T1000 (cell line): ENCODE measurements at places on chromosomes 5 and 9.

DNA sequence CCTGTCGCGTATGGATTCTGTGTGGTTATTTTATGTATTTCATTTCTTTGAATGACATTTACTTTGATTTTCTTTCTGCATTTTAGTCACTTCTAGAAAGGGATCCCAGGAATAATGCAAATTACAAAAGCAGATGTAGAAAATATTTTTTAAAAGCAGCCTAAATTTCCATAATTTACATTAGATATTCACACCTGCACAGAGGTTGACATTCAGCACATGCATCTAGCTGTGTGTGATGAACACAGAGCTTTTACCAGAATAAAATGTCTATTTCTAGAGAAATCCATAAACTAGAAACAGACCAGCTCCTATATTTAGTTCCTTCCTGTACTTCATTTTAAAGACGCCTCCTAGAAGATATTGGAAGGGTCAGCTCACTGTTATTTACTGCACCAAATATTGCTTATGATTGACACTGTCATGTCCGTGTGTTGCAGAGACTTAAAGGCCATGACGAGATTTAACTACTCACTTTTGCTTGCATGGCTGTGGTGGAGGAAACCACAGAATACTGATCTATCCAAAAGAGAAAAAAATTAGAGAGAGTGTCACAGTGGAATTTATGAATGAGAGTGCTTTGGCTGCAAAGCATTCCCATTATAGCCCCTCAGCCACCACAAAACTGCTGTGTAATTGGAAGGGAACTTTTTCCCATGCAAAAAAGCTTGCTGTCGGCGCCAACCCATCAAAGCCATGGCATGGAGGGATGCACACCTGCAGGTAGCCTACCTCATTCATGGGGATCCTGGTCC lies 58.1 kb downstream of the EBF1 start:
- DNase-seq, result no peak

DNA sequence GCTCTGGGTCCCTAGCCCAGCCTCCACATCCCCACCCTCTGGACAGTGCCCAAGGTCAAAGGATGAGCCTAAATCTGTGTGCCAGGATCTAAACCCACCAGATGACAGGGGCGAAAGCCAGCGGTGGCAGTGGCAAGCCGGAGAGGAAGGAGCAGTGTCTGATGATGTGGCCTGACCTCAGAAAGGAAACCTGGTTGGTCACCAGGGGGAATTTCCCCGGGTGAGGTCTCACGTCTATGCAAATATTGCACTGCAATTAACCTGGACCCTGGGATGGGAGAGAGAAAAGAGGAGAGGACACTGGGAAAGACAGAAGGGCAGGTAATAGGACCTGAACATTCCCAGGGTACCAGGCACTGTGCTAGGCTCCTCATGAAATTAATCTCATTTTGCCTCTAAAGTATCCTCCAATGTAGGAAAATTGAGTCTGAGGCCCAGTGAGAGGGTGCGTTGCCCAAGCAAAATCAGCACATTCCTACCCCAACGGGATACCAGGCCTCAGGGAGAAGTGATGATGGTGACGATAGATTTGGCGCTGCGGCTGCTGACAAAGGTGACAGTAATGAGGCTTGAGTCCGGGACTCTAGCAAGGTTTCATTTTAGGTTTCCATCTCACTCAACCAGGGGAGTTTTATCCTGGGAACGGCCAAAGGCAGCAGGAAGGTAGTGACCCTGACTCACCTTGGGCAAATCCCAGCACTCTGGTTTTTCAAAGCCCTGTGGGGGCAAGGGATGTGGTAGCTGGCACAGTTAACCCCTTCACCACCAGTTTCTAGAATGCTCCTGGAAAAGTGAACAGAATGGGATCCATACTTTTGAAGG lies 13.4 kb upstream of the TNIP1 start:
- no peak for DNase-seq

GRCh38 chr9:131162886-131163285 lies 37.5 kb downstream of the NUP214 start:
- DNase-seq, result no peak

DNA sequence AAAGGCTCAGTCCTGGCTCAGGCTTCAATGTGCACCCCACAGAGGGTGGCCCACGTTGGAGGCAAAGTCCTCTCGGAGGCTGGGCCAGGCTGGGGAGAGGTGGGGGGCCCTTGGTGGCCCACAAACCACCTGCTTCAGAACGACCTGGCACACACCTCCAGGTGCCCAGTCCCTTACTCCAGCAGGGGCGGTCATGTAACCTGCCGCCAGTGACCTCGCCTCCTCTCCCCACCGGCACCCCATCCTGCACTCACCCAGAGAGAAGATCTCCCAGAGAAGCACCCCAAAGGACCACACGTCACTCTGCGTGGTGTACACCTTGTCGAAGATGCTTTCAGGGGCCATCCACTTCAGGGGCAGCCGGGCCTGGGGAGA lies 22.5 kb upstream of the SCGB3A1 start:
- no peak for DNase-seq

DNA sequence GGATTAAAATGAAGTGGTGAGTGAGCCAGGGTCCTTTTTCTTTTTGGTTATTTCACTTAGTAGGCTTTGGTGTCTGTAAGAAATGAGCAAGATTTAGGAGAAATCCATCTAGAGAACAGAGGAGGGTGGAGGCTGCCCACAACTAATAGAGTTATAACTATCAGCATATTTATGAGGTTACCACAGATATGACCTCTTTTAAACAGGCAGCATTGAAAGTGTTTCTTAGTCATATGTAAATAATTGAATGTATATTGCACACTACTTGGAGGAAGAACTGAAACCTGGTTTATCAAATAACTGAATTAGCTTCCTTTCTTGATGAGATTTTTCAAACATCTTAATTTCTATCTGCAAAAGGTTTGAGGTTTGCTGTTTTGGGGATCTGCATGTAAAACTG lies 483.1 kb upstream of the PIK3R1 start:
- DNase-seq, result no peak

- DNase-seq, result no peak
Observed at GRCh38 chr9:108017671-108018070, 528.1 kb upstream of the KLF4 start.

GRCh38 chr9:3840961-3841360 lies 315.2 kb upstream of the RFX3 start:
- DNase-seq, result no peak

DNA sequence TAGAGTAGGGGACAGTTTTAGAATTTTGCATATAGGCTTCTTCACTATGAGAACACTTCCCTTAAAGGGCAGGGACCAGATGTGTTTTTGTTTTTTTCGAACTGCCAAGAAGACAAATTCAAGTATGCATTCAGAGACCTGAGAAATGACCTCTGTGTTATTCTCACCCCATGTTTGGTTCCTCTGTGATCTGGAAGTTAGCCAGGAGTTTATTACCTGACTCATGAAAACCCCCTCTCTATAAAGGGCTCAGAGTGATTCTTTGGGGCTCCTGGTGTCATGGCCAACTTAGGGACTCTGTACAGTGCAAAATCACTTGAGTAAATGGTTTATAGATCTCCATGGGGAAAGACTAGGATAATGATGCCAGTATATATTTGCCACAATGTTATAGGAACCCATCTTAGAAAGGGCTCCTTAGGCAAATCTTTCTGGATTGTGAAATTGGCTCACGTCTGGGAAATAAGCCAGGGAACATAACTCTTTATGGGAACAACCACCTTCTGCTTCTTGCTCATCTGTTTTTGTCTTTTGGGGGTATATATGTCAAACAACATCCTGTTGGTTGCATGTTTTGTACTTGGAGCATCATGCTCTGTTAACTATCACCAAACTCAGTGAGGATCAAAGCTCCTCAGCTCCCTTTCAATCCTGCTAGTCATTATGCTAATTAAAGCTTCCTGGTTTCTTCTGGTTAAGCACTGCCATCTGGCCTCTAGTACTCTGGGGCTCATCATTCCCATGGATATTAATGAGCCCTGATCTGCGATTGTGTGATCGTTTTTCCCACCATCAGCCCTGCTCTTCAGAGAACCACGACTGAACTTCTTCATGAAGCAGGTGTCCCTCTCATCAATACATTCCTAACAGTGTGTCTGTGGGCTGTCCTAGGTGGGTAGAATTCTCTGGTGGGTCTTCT lies 173.4 kb upstream of the CDH12 start:
- DNase-seq, result peak; percentile 3

GRCh38 chr9:115481769-115482168 lies 363.8 kb upstream of the TNC start:
- no peak for DNase-seq

DNA sequence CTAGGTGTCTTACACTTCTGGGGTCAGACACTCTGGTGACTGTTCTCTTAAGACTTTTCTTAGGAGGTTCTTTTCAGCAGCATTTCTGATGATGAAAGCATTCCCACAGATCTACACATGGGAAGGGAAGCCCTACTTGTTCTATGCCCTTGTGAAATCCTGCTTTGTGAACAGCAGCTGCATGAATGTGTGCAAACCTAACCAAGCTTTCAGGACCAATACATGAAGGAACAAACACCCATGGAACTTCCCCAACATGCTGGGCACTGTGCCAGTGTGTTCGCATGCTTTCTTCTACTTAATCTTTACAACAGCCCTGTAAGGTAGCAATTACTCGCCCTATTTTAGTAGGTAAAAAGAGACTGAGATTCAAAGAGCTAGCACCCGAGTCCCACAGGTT lies 439.9 kb upstream of the KLF4 start:
- DNase-seq, result no peak

DNA sequence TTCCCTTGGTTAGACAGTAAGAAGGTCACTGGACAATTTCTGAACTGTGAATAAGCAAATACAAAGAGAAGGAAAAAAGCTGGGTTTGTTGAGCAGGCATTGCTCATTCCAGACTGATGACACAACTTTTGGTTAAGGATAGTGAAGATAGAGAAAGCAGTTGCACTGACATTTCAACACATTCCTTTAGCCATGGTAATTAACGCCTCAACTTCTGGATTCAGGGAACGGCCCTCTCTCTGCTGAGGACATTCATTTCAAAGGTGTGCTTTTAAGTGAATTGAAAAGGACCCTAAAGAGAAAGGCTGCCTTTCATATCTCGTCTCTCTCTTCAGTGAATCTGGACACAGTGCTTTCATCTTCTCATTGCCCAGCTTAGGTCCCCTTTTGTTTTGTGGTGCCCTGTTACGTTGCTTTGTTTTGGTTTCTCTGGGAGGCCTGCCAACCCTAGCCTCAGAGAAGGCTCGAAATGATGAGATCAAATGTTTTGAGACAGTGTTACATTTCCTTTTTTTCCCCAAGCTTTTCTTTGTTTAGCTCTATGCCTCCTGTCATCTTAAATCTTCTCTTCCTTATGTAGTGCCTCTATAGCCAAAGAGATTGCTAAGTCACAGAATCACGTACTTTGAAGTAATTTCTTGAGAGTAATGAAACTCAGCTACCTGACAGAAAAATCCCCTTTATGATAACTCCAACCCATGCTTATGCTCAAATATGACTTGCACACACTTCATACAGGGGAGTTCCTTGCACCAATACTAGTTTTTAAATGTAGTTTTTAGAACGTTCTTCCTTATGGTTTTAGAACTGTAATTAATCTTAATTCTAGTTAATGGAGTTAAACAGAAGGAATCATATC lies 94.4 kb upstream of the IFNE start:
- DNase-seq, result no peak

GRCh38 chr9:2087500-2088313 lies 72.6 kb downstream of the SMARCA2 start:
- DNase-seq, result no peak
